Ecto neural progenitor cell (in vitro differentiated cells): ENCODE measurements at places on chromosomes 4 and X.

GRCh38 chr4:137635108-137635507 is 102.8 kb upstream of the PCDH18 start:
- DNase-seq, result no peak

DNA sequence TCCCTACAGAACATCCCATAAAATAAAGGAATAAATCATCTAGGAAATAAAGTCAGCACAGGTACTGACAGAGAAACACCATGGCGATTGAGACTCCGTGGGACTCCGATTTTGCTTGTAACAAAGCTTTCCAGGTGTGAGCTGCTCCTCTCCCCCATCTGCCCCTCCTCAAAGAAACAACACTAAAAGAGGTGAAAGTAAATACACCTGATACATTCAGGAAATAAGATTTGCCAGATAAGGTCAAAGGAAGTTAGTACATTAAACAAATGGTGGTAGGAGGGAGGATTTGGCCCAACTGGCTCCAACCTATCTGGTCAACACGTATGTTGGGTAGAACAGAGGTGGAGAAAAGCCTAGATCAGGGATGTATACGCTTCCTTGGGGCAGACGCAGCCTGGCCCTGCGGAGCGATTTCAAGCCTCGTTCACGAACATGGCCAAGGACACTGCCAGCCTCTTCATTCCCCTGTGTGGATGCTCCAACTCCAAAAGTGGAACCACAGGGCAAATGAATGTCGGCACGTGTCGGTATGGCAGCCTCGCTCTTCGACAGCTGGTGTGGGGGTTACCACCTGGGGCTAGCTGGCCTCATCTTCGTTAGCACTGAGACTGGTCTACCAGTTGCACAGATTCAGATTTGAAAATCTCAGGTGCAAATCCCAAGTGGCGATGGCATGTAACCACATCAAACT is 162.5 kb downstream of the AFAP1 start:
- DNase-seq, result no peak

DNA sequence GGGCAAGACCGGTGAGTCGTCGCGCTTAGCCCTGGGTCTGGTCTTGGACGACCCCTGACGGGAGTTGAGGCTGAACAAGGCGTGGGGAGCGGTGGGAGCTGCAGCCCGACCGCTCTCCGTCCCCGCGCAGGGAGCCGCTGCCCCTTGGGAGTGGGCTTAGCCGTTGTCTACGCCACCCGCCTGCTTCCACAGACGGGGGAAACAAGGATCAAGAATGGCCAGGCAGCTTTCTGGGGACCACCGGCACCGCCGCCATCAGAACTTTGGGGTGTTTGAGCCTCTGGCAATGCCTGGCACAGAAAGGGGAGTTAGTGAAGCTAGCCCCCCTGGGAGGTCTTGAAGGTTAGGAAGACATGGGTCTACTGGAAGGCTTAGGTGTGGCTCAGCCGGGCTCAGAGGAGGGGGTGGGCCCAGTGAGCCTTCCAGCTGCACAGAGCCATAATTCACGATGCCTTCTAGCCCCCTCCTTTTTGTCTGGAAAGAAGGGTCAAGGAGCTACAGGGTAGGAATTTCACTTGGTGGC is 583 bp downstream of the RASL11B start:
- no peak for DNase-seq

DNA sequence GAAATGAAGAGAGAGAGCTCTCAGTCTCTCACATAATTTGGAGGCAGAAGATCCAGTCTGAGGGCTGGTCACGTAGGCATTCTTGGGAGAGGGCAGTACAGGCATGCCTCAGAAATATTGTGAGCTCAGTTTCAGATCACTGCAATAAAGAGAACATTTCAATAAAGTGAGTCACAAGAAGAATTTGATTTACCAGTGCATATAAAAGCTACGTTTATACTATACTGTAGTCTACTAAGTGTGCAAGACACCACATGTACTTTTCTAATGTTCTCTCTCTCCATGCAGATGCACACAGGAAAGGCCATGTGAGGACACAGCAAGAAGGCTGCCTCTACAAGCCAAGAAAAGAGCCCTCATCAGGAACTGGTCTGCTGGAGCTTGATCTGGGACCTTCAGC is 583.5 kb upstream of the FAT1 start:
- no peak for DNase-seq

GRCh38 chr4:99088481-99089365 is at the start of gene ADH5:
ADH5 (minus strand) TSS chr4:99088788; CDS start chr4:99088700, 88 bp downstream.
- peak; percentile 94 for DNase-seq

DNA sequence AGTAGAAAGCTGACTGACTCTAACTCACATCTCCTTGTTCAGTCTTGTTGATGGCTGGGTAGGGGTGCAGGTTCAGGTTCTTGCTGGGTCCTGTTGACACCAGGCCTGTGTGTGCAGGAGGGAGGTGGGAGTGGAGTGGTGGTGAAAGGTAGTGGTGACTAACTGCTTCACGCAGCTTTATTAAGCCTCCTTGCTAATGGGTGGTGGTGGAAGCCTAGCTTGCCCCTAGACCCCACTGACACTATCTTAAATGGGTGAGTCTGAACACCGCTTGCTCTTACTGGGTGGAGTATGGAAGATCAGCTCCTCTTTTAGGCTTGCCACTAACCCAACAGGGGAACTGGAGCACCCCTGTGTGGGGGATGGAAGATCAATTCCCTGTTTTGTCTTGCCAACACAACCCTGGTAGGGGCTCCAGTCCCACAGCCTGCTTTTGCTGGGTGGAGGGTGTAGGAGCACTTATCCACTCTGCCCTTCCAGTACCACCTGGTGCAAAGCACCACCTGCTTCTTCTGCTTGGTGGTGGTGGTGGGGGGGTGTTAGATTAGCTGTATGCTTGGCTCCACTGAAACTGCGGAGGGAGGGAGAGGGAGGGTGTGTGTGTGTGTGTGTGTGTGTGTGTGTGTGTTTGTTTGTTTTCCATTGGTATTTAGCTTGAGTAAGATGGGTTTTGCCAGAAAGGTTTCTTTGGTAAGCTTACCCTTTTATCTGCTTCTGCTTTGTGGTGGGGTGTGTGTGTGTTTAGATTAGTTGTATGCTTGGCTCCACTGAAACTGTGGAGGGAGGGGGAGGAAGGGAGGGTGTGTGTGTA is 25.6 kb downstream of the KDM6A start:
- DNase-seq, result no peak

GRCh38 chrX:19887911-19888879 is 795 bp upstream of the SH3KBP1 start:
- peak; percentile 69 for DNase-seq

GRCh38 chr4:41977709-41978108 is 3.8 kb upstream of the DCAF4L1 start:
- no peak for DNase-seq

GRCh38 chr4:160685729-160686128 is 1478.1 kb downstream of the FSTL5 start:
- no peak for DNase-seq

GRCh38 chr4:72186714-72187113 is 154.9 kb downstream of the NPFFR2 start:
- DNase-seq, result no peak

GRCh38 chr4:20181926-20182325 is 69.8 kb upstream of the SLIT2 start:
- DNase-seq, result no peak

GRCh38 chrX:94576367-94577004 is 902.5 kb downstream of the FAM133A start:
- DNase-seq, result no peak

GRCh38 chrX:48937054-48937907 is 18.5 kb upstream of the PIM2 start:
- DNase-seq, result no peak

DNA sequence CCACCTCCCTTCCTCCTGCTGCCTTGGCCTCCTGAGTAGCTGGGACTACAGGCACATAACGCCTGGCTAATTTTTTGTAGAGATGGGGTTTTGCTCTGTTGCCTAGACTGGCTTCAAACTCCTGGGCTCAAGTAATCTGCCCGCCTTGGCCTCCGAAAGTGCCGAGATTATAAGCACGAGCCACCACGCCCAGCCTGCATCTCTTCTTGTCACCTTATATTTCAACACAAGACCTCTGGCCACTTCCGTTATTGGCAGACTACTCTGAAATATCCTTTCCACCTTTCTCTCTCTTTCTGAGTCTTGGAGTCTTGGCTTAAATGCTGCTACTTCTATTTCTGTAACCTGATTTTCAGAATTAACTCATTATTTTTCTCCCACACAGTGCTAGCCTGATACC is 5.6 kb downstream of the KIAA0232 start:
- DNase-seq, result no peak

DNA sequence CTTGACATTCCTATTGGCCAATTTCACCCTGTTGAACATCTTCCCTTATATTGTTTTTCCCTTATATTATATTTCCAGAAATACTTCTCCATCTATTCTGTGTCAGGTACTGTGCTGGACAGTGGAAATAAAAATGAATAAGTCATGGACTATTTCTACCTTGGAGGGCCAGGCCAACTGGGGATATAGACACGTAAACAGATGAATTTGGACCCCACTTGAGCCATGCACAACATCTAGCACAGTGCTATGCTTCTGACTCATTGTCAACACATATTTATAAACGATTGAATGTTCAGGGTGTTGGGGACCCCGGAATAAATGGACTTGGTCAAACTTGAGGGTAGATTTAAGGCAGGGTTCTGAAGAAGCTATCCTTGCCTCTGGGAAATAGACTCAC is 111.1 kb downstream of the ANK2 start:
- DNase-seq, result no peak

DNA sequence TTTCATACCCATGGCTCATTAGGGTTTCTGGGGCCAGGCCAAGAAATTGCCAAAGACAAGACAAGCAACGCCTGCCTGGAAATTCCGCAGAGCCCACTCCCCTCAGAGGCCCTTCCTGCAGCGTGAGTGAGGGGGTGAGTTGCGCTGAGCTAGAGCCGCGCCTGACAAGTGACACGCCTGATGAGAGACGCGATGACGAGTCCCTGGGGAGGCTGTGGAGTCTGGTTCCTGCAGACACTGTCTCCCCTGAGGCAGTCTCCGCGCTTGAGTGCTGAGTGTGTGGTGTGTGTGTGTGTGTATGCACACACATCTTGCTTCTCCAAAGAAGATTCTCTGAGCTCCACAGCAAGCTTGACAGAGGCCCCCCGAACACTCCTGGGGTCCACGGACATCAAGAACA is 269.8 kb downstream of the BCOR start:
- no peak for DNase-seq

- DNase-seq, result no peak
Measured at GRCh38 chr4:2412534-2412884, 5.9 kb downstream of the ZFYVE28 start.

- DNase-seq, result no peak
Measured at GRCh38 chr4:185082561-185082960, 60.5 kb upstream of the SLC25A4 start.

- DNase-seq, result no peak
Measured at GRCh38 chrX:31039327-31039711, 32.5 kb downstream of the FTHL17 start.

DNA sequence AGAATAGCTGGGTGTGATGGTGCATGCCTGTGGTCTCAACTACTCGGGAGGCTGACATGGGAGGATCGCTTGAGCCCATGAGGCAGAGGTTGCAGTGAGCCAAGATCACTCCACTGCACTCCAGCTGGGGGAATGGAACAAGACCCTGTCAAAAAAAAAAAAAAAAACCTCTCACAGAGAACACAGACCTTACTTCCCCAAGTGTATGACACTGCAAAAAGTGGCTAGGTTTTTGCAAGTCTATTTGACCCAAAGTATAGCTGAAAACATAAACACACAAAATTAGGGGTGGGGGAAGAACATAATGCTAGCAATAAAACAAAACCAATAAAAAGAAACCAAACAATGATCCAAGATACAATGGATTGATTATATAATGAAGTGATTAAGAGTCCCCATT is 6.7 kb downstream of the LAMP2 start:
- DNase-seq, result no peak

DNA sequence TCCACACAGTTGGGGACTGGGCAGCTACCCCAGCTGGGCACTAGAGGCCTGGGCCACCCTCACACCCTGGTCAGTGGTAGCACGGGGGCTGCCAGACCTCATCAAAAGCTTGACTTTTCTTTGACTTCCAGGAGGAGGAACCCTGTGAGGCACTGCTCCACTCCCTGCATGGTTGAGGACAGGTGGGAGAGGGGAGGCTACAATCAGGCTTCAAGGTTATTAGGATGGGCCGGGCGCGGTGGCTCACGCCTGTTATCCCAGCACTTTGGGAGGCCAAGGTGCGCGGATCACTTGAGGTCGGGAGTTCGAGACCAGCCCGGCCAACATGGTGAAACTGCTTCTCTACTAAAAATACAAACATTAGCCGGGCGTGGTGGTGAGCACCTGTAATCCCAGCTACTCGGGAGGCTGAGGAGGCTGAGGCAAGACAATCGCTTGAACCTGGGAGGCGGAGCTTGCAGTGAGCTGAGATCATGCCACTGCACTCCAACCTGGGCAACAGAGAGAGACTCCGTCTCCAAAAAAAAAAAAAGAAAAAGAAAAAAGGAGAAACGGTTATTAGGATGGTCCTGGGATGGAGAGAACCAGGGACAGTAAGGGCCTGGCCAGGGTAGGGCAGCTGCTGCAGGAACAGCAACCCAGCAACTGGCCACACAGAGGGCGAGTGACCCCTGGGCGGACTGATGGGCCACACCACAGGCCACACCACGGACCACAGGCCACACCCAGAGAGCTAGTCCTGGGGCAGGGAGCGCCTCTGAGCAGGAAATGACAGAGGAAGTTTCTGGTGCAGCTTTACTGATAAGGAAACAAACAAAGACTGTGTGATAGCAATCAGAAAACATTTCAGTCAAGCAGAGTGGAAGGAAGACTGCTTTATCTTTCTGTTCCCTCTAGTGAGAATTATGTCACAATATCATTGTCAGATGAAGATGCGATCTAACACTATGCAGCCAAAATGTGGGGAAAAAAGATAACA is 20.5 kb upstream of the OPN1LW start:
- no peak for DNase-seq

GRCh38 chr4:19382993-19383756 is 868.5 kb upstream of the SLIT2 start:
- no peak for DNase-seq

DNA sequence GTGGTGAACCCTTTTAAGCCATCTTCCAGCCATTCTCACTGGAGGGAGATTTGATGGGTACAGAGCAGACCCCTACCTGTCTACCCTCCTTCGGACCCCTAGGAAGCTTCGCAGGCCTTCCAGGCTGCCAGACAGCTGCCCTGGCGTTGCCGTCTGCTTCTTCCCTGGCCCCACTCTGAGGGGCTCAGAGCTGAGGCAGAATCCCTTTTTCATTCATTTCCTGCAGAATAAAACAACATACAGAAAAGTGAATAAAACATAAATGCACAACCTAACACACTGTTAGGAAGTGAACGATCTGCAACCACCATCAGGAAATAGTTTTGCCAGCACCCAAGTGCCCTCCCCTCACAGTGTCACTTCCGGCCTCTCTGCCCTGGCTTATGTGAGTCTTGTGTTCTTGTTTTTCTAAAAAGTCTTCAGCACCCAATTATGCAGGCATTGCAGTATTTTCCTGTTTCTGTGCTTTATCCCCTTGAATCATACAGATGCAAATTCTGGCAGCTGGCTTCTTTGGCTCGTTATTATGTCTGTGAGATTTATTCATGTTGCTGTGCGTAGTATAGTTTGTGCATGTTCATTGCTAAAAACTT is 5.6 kb upstream of the ADD1 start:
- no peak for DNase-seq

DNA sequence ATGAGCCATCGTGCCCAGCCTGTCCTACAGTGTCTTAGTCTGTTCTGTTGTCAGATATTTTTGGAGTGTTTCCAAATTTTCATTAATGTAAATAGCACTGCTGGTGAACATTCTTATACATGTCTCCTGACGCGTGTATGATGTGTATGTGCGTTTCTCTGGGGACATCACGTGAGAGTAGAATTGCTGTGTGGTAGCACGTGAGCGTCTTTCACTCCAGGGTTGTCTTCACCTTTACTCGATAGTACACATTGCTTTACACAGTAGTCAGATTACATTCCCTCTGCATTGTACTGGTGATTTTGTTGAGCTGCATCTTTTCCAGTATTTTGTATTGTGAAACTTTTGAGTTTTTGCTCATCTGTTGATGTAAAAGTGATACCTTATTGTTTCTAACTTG is 60.0 kb downstream of the ARHGAP10 start:
- no peak for DNase-seq
